Tibial nerve (tissue), 4 donors: ENCODE measurements at places on chromosomes 7 and 10. TPM values are rescaled to one million over a fixed set of nuclear protein-coding genes. Genes with fewer than 3 reads are reported as not detected.

Gene MLXIPL
- 16.2 TPM for total RNA-seq

Gene FASTK
- 69.9 TPM for total RNA-seq

Gene SRRM3
- total RNA-seq, result 0.22 TPM

- no peak for DNase-seq
- H3K4me3 ChIP-seq, result no peak overlapping the region
- H3K27ac ChIP-seq, result no peak overlapping the region
- H3K27me3 ChIP-seq, result no peaks in the 10 kb centered on the region
- H3K36me3 ChIP-seq, result no peaks in the 10 kb centered on the region
- no peaks in the 10 kb centered on the region for H3K4me1 ChIP-seq
Measured at GRCh38 chr7:29413626-29414136, 150.0 kb upstream of the PRR15 start.

DNA sequence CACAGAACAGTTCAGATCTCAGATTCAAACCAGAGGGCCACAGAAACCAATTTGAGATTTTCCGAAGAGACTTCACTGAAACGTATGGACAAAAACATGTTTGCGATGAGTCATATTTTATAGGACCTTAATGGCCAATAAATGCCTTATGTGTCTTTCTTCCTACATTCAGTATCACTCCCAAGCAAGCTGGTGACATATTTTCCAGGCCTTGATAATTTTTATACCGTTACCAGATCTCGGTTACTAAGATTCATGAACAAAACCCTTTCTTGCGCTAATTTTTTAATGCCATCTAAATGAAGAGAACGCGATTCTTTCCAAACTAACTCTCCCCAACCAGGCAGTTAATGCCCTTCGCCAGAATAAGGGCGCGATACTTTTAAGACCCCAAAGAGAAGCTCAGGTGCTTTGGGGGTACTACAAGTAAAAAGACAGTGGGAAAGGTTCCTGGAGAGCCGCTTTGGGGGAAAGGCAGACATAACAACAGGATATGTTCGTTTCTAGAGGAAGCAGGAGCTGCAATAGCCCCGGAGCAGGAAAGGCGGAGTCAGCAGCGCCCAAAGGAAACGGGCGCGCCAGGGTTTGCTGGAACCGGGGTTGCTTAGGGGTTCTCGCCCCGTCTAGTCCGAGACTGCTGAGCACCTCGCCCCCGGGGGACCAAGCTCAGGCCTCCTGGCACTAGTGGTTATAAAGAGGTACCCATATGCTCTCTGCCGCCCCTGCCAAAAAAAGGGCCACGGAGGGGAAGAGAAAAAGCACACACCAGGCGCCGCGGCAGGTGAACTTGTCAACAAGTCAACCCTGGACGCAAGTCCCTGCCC, 884 bp downstream of the ICA1 start:
- no peaks in the 10 kb centered on the region for H3K36me3 ChIP-seq
- H3K4me1 ChIP-seq, result no peaks in the 10 kb centered on the region
- H3K4me3 ChIP-seq, result peak overlapping the region; percentile 70
- peaks cover 45% of the 10 kb centered on the region for H3K27me3 ChIP-seq
- peak; percentile 7 for DNase-seq

- no peaks in the 10 kb centered on the region for H3K4me1 ChIP-seq
- H3K27me3 ChIP-seq, result no peaks in the 10 kb centered on the region
- H3K27ac ChIP-seq, result no peak overlapping the region
- H3K36me3 ChIP-seq, result no peaks in the 10 kb centered on the region
- no peak overlapping the region for H3K4me3 ChIP-seq
Measured at GRCh38 chr10:5561704-5562645, 37.2 kb downstream of the CALML3 start.

GRCh38 chr7:96303686-96304443, 18.0 kb downstream of the SLC25A13 start:
- H3K27ac ChIP-seq, result no peak overlapping the region
- H3K4me3 ChIP-seq, result no peak overlapping the region
- no peaks in the 10 kb centered on the region for H3K27me3 ChIP-seq
- DNase-seq, result no peak
- H3K4me1 ChIP-seq, result no peaks in the 10 kb centered on the region

GRCh38 chr7:4709187-4709586, 27.1 kb downstream of the FOXK1 start:
- no peak overlapping the region for H3K27ac ChIP-seq
- no peaks in the 10 kb centered on the region for H3K36me3 ChIP-seq
- H3K27me3 ChIP-seq, result no peaks in the 10 kb centered on the region
- peaks cover 27% of the 10 kb centered on the region for H3K4me1 ChIP-seq
- no peak for DNase-seq

GRCh38 chr10:23016636-23017035, 78.7 kb upstream of the MSRB2 start:
- H3K4me3 ChIP-seq, result no peak overlapping the region
- H3K27me3 ChIP-seq, result no peaks in the 10 kb centered on the region
- H3K36me3 ChIP-seq, result no peaks in the 10 kb centered on the region
- DNase-seq, result no peak
- H3K4me1 ChIP-seq, result no peaks in the 10 kb centered on the region

DNA sequence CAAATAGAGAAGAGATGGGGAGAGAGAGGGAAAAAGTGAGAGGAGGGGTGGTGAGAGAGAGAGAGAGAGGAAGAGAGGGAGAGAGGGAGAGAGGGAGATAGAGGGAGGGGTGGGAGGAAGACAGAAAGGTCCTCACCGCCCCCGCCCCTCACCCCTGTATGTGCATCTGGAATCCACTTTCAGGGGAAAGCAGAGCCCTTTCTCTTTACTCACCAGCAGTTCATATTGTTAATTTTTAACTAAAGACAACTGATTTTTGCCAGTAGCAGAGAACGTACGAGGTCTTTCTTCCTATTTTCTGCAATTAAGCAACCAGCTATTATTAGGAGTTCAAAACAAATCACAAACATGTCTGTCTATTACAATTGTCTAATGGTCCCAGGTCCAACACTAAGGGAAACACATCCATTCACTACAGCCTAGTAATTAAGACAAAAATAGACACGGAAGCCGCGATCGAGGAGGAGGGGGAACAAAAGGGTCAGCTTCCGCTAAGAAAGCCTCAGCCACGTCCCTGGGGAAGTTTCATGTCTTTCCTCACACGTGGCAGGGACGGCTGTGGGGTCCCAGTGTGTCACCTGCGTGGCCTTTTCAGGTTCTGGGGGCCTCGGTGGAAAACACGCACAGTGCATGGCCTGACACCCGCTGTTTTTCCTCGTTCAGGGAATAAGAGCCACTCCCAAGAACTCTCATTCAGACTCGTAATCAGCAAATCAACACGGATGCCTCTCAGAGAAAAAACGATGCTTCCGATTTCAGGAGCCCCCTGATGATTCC, 572.0 kb downstream of the PTPRN2 start:
- H3K4me1 ChIP-seq, result no peaks in the 10 kb centered on the region
- H3K4me3 ChIP-seq, result no peak overlapping the region
- no peaks in the 10 kb centered on the region for H3K36me3 ChIP-seq
- H3K27me3 ChIP-seq, result no peaks in the 10 kb centered on the region
- DNase-seq, result no peak

- no peak overlapping the region for H3K4me3 ChIP-seq
- H3K27ac ChIP-seq, result no peak overlapping the region
- no peak for DNase-seq
- H3K27me3 ChIP-seq, result no peaks in the 10 kb centered on the region
Measured at GRCh38 chr7:141012044-141012685, 2.6 kb downstream of the MRPS33 start.

DNA sequence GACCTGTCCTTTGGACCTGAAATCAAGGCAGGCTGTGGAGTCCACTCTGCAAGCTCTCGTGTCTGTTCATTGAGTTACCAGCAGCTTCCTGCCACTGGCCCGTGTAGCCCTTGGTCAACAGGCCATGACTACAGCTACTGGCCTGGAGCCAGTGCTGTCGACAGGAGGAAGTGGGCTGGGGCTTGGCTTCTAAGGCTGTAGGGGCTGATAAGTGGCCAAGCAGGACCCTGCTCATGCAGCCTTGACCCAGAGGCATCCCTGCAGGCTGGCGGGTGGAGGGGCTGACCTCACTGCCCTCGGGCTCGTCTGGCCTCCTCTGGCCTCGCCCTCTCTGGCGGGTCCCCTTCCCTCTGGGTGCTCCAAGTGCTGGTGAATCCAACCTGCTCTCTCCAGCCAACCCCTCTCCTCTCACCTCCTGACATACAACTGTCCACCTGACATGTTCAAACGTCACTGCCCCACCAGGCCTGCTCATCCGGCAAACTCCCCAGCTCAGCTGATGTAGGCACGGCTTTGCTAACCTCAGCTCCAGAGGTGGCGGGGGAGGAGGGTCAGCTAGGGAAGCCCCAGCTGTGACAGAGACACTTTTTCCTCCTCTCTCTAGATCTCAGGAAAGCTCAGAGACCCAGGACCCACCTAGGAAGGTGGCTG, 188.6 kb upstream of the LYZL2 start:
- no peaks in the 10 kb centered on the region for H3K4me1 ChIP-seq
- DNase-seq, result no peak
- no peaks in the 10 kb centered on the region for H3K36me3 ChIP-seq
- H3K4me3 ChIP-seq, result no peak overlapping the region
- no peak overlapping the region for H3K27ac ChIP-seq
- H3K27me3 ChIP-seq, result no peaks in the 10 kb centered on the region

DNA sequence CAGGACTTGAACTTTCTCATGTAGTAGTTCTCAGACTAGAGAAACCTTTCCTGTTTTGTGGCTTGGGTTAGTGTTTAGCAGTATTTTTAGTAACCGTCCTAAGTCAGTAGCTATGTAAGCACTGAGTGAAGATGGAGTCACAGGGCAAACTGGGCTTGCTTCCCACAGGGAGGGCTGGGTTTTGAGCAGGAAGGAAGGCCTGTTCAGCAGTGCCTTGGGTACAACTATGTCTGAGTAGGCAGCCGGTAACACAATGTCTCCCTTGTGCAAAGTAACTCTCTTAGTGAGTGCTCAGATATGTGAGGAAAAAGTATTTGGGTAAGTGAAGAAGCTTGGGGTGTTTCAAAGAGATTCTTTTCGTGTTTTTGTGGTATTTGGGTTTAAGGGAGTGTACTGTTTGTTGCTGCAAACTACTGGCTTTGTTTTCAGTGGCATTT, 96.4 kb downstream of the CCSER2 start:
- peak overlapping the region; percentile 22 for H3K4me3 ChIP-seq
- H3K36me3 ChIP-seq, result no peaks in the 10 kb centered on the region
- no peaks in the 10 kb centered on the region for H3K27me3 ChIP-seq
- peak; percentile 88 for DNase-seq
- peak overlapping the region; percentile 92 for H3K27ac ChIP-seq
- H3K4me1 ChIP-seq, result peaks cover 48% of the 10 kb centered on the region

GRCh38 chr10:129715805-129716204, 248.3 kb downstream of the EBF3 start:
- H3K27ac ChIP-seq, result no peak overlapping the region
- no peaks in the 10 kb centered on the region for H3K27me3 ChIP-seq
- no peak for DNase-seq
- H3K4me1 ChIP-seq, result no peaks in the 10 kb centered on the region

GRCh38 chr10:123864923-123865322, 26.7 kb downstream of the CPXM2 start:
- no peaks in the 10 kb centered on the region for H3K36me3 ChIP-seq
- H3K4me1 ChIP-seq, result peaks cover 13% of the 10 kb centered on the region
- H3K27me3 ChIP-seq, result no peaks in the 10 kb centered on the region
- DNase-seq, result no peak
- H3K27ac ChIP-seq, result no peak overlapping the region
